OCI-M1 (cell line): ENCODE measurements at places on chromosomes 6 and 20.

DNA sequence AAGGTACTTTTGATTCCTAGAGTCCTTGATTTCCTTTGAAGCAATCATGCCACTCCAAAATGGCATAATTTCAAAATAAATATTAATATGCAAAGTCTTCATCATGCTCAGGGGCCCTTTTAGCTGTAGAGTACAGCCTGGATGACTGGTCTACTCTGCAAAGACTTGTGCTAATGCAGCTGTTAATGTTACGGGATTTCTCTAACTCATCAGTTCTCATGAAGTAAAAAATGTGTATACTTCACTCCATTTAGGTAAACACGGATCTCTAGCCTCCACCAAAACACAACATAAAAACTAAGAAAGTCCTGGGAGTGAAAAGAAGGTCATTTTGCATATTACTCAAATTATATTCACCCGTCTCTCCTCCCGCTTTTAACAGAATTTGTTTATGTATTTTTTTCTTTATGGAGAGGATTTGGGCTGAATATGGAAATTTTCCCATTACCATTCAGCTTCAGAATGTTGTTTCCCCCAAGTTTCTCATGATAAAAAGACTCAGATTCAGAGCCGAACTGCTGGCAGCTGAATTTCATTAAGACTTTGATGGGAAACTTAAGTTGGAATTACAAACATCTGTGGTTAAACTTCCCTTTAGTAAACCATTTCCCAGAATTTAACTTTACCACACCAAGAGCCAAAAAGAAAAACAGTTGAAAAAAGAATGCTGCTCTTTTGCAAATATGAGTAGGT lies 8.7 kb downstream of the LAMA4 start:
- no peak for DNase-seq

GRCh38 chr6:145087034-145087433 lies 648.3 kb downstream of the EPM2A start:
- peak; percentile 15 for DNase-seq

DNA sequence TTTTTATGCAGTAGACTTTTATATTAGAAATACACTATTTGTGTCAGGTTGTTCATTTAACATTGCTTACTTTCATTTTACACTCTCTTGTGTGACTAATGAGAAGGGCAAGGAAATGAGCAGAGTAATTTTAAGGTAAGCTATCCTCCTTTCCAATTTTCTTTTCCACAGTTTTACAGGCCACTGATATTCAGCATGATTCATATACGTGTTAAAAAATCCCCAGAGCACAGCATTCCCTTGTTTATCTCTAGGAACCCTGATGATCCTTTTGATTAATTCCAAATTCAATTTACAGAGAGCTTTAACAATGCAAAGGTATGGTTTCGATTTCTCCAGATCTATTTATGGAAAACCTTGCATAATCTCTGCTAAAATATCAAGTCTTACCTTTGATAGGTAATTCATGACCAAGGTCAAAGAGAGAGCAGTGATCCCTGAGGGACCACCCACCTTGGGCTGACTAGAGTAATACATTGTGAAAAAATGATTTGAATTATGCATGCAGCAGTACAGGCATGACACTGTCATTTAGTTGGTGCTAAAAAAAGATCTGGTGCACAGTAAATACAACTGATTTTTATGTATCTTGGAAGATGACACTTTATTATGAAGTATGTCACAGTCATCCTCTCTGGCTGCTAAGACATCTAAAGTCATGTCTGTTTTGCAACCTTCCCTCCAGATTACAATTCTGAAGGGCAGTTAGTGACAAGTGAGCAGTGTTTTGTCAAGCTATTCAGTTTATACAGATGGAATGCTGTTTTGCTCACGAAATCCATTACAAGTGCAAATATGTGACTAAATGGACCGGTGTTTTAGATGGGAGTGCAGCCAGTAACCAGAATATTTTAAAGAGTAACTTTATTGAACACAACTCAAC lies 736.6 kb downstream of the EPHA7 start:
- no peak for DNase-seq

DNA sequence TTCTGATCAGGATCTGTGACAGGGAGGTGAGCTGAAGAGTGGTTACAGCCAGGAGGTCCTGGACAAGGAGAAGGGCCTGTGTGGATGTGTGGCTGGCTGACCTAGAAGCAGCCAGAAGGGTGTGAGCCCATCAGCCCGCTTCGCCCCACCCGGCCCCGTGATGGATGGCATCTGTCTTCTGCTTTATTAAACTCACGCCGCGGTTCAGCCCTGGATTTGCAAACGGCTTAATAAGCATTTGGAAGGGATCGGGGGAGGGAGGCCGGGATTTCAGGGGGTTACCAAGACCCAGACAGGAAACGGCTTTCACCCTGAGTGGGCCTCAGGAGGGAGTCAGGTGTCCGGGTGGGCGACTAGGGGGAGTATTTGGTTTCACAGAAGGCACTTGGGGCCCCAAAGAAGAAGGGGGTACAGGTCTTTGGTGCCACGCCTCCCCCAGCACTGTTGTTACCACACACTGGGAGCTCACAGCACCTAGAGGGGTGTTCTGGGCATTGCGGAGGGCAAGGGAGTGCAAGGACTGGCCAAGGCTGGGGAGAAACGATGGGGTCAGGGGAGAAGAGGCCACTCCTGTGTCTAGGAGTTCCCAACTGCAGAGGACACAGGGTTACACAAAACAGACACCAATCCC lies 53.8 kb upstream of the FOXP4 start:
- DNase-seq = no peak

DNA sequence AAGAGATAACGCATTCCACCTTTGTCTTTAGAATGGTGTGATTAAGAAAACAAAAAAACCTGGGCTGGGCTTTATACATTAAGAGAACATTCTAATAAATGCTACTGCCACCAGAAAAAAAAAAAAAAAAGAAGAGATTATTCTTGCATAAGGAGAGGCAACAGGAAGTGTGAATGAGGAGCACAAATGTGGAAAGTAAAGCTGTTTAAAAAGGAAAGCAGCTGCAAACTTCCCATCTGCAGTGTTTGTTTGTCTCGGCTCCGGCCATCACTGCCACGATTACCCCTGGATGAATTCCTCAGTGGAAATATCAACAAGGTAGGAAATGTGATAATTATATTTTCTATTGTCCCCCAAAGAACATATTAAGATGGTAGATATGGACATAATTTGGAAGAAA lies 223.9 kb downstream of the PHF3 start:
- no peak for DNase-seq

GRCh38 chr6:104603108-104603745 lies 256.5 kb downstream of the HACE1 start:
- peak; percentile 23 for DNase-seq

GRCh38 chr20:4802527-4802926 lies 80.8 kb downstream of the PRND start:
- DNase-seq = no peak

DNA sequence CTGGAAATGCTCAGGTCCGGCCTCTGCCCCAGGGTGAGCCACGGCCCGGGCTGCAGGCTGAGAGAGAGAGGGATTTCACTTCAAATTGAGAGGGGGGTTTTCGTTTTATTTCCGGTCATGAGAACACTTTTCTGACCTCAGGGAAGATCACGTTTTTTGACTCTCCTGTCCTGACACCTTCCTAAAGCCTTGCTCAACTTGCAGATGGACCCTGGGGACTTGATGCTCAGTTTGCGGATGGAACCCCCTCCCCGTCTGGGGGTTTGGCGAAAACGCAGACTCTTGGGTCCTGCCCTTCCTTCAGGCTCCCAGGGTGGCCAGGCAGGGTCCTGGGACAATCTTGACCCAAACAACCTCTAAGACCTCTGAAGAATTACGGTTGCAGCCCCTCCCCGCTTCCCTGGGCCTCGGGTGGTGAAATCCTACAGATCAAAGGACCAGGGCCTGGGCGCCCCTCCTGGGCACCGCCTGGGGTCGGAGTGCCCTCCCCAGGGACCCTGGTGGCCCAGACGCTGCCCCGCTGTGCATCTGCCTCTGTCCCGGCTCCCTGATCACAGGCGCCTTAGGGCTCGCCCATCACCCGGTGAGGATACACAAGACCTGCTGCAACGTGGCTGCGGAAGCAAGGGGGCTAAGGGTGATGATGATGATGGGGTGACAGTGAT lies 148.2 kb downstream of the ERMARD start:
- no peak for DNase-seq

DNA sequence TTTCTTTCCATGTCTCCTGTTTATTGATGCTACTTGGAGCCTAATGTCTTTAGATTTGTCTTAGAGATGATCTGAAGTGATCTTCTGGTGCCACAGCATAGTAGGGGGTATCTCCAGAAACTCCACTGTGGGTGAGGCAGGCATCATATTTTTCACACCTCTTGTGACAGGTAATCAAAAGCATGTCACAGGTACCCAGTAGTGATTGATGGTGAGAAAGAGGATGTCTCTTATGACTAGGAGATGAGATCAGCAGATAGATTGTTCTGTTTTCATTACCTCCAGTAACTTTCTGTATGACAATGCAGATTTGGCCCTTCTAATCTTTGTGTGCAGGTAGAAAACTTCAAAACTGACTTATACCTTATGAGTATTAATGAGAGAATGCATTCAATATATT lies 13.5 kb downstream of the NCOA7 start:
- no peak for DNase-seq

DNA sequence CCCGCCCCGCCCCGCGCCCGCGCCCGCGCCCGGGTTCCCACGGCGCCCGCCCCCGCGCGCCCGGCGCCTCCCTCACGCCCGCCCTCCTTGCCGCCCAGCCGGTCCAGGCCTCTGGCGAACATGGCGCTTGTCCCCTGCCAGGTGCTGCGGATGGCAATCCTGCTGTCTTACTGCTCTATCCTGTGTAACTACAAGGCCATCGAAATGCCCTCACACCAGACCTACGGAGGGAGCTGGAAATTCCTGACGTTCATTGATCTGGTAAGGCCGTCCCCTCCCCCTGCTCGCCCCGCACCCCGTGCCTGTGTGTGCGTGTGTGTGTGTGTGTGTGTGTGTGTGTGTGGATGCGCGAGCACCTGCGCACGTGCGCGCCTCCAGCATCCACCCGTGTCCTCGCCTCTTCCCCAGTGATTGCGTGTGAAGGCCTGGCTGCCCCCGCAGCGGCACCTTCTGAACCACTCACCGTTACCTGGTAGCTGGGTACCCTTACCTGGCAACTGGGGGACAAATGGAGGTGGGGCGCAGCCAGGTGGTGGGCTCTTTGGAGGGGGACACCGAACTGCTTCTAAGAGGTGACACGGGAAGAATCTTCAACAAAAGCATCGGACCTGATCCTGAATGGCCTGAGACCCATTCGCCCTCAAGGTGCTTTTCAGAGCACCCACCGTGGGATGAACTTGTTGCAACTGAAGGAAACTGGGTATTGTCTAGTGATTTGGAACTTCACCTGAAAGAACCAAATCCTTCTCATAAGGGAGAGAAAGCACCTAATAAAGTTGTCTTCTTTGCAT lies at the start of gene AIG1:
TSS of gene AIG1 (plus strand) at position 84 of the 791 bp plus-strand sequence. CDS start at position 121, 37 bp downstream.
- peak; percentile 93 for DNase-seq

DNA sequence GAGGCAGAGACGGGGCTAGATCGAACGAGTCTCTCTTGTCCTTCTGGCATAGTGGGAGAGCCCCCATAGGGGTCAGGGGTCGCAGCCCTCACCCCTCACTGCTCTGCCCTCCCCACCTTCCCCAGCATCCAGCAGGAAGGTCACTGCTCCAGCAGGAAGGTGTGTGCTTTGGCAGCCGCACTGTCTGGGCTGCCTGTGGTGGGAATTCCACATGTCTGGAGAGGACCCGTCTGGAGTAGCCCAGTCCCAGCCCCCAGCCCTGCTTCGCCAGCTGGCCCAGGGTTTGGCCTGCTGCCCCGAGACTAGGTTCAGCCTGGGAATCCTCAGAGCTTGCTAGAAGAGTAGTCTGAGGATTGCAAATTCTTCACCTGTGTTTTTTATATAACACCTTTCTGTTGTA lies 2.5 kb upstream of the R3HDML start:
- no peak for DNase-seq

- no peak for DNase-seq
Observed at GRCh38 chr6:124298730-124299129, 495.1 kb downstream of the NKAIN2 start.

DNA sequence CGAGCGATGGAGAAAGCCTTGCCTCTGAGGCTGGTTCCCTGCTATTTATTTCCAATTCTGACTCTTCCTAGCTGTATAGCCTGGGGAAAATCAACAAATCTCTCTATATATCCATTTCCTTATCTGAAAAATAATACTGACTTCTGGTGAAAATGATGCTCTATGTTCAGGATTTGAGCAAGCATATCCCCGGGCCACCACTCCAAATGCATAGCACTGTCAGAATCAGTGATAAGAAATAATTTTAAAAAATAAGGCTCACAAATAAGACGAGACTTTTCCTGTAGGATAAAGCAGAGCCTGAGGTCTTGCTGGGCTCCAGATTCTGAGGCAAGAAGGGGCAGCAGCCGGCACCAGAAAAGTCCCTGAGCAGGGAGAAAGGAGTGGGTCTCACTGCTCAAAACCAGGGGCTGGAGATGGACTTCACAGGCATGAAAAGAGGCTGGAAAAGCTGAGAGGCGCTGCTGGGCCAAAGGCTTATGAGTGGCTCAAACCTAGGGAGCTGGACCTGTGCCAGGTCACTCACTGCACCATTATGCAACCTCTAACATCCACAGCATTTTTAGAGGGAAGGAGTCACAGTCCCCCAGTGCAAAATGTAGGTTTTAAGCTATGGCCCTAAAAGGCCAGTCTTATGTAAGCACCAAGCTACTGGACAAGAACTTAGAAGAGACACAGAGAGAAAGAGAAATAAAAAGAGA lies 48.1 kb upstream of the SLC17A4 start:
- peak; percentile 62 for DNase-seq

DNA sequence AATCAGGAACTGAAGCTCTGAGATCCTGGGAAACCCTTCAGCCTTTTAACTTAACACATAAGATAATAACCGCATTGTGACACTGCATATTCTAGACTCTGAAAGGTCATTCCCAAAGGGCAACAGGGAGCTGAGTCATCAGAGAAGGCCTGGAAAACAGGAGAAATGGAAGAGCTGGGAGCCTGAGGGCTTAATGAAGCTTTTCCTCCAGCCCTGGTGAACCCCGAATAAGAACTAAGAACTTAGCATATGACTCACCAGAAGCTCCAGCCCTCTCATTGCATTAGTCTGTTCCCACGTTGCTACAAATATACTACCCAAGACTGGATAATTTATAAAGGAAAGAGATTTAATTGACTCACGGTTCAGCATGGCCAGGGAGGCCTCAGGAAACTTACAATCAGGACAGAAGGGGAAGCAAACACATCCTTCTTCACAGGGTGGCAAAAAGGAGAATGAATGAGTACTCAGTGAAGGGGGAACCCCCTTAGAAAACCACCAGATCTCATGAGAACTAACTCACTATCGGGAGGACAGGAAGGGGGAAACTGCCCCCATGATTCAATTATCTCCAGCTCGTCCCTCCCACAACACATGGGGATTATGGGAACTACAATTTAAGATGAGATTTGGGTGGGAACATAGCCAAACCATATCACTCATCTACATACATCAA lies 648.5 kb downstream of the TFAP2A start:
- peak; percentile 28 for DNase-seq

GRCh38 chr6:119848696-119849095 lies 499.1 kb upstream of the MAN1A1 start:
- no peak for DNase-seq

DNA sequence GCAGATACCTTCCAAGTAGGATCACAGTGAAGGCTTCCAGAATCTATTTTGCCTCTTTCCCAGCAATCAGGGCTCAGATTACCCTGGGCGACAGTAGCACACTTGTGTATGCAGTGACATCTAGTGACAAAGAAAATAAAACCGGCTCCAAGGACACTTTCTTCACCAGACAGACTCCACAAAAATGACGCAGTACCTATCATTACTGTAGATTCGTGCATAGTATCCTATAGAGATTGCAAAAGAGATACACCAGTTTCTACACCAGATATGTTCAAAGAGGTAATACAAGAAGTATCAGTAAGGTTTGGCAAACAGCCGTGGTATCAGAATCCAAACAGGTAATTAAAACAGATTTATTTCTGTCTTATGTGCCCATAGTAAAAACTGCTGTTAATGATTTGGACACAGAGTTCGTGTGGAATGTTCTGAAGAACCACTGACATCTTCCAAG lies 600.4 kb upstream of the JAG1 start:
- DNase-seq = peak; percentile 74
